ENCODE measurements at places on chromosomes 11 and 22.
A peak's percentile ranks its signal among the peaks of the same experiment; 100 is the strongest.

- DNase-seq = no peak
Measured at GRCh38 chr11:117879516-117880480, 3.3 kb upstream of the FXYD6 start.

GRCh38 chr11:86641537-86642261, 30.7 kb downstream of the ME3 start:
- DNase-seq = no peak

DNA sequence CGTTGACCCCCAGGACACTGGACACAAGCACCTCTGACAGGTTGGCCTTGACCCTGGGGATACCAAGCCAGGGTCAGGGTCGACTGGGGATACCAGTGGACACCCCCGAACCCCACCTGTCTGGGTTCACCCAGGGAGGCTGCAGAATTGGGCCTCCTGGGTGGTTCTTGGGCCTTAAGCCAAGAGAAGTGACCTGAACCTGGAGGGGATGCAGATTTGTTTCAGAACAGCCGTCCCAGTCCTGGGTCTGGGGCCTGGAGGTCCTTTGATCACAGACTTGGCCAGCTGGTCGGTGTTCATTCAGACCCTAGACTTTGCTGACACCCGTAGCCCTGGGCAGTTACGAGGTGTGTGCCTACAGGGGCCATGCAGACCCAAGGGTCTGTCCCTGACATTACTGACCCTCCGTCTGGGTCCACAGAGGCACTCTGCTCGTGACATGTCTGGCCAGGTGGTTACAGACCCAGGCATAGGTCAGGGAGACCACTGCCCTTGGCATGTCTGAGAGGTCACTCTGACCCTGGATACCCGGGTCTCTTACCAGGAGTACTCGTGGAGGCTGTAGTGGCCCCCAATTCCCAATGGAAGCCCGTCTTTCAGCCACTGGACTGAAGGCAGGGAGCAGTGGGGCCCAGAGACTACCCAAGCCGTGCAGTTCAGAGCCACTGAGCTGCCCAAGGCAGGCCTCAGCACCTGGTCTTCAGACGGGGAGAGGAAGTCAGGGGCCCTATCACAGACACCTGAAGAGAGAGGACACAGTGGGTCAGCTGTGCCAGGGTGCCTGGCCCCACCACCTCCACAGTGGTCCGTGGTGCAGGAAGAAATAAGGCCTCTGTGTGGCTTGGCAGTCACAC, 6.4 kb downstream of the SIGIRR start:
- no peak for DNase-seq

DNA sequence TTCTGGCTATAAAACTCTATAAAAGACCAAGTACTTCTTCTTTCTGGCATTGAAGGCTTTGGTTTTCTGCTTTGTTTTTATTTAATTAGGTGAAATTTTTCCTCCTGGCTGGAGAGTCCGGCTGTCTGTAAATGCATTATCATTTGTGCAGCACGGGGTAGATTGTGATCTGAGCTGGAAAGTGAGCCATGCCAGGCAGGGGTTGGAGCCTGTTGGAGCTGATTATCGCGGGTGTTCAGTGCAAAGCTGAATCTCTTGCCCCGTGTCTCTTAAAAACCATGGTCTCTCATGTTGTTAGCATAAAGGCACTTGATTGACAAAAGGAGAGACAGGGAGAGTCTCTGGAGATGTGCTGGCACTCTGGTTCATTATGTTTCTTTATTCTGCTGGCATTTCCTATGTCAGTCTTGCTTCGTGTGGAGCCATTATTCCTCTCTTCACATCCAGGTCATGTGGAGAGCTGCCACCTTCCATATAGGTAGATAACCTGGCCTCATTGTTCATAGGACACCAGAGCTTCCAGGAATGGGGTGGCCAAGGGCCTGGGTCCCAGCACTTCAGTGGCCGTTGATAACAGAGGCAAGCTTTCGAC, 75.2 kb downstream of the LDLRAD3 start:
- DNase-seq = no peak

DNA sequence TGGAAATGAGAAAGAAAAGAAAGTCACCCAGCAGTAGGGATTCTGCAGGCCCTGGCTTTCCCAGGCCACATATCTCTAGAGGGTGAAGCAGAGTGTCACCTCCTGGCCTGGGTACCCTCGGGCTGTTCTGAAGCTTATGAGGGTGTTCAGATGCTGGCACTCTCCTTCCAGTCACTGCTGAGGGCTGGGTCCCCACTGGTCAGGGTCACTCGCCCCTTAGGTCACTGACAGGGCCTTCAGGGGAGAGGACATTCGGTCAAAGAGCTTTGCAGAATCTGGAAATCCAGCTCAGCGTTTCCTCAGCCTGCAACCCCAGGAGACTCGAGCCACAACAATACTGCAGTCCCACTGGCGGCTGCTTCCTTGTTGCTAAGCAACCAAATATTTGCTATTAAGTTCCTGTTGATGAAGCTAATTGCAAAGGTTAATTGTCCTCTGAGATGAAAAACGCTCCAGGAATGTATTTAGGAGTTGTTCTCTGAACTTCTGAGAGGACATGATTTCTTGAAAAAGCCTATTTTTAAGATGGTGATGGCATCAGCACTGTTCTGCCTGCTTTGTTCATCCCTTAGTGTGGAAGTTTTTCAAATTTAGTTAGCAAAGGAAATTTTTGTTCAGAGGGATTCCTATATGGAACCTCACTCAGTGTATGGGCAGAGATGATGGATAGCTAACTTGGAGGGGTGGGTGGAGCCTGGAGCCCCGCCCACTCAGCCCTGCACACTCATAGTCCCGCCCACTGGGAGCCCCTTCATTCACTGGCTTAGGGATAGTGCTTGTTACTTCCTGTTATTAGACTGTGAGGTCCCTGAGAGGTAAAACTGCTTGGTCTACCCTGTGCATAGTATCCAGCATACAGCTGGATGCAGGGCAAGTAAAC, 109.2 kb downstream of the CSNK2A3 start:
- DNase-seq = peak; percentile 85

DNA sequence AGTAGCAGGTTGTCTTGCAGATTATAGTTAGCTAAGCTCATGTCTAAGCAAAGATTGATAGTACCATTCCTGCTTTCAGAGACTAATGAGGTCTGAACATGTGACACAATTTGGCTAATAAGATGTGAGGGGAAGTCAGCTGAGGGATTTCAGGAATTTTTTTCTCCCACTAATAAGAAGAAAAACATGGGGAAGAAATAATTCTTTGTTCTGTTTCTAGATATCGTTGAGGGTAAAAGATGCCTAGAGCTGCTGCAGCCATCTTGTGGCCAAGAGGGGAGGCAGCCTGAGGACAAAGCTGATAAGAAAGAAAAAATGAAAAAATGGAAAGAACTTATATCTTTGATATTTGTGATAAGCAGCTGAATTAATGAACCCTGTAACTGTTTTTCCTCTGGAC, 1334.4 kb downstream of the LRRC4C start:
- peak; percentile 10 for DNase-seq

GRCh38 chr11:22711071-22711770, 44.8 kb downstream of the GAS2 start:
- DNase-seq = no peak

- DNase-seq = no peak
Measured at GRCh38 chr11:115506954-115507675, 2.9 kb upstream of the CADM1 start.

DNA sequence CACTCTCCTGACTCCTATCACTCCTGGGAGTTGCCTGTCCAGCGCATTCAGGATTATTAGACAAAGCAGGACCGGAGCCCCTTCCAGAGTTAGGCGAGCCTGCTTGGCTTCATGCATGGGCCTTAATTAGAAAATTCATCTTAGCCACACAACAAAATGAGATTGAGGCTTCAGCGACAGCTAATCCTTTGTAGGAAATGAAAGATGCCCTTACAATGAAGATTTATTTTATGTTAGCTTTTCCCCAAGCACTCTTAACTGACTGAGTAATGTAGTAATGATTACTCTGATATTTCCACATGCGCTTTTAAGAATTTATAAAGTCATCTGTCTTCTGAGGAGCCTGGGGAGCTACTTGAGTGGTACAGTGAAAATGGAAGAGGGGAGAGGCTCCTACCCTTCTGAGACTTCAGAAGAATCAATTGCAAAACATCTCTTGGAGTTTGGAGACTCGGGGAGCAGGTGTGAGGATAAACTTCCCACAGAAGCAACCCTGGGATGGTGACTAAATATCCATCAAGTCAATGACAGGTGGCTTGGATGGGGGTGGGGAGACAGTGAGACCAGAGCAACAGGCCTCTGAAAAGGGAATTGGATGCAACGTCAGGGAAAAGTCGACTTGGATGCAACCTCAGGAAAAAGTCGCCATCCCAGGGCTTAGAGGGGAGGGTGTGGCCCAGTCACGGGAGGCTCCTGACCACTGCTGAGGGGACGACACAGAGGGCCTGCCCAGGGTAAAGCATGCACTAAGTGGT, 434.5 kb upstream of the B3GAT1 start:
- no peak for DNase-seq

DNA sequence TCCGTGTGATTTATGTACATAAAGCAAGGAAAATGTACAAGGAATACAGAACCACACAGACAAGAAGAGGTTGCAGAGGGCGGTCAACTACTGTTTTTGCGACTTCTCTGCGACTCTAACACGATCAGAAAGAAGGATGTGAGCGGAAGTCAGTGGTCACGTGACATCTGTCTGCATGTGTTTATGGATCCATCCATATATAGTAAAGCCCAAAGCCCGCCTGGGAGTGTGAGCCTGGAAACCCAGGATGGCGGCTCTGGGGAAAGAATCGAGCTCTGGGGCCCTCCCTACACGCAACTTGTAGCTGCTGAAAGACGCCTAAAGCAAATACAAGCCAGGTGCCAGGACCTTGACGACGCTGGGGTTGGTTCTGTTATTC, 8.8 kb downstream of the OSBPL5 start:
- DNase-seq = no peak

- DNase-seq = no peak
Measured at GRCh38 chr11:8101421-8101820, 20.4 kb downstream of the TUB start.

DNA sequence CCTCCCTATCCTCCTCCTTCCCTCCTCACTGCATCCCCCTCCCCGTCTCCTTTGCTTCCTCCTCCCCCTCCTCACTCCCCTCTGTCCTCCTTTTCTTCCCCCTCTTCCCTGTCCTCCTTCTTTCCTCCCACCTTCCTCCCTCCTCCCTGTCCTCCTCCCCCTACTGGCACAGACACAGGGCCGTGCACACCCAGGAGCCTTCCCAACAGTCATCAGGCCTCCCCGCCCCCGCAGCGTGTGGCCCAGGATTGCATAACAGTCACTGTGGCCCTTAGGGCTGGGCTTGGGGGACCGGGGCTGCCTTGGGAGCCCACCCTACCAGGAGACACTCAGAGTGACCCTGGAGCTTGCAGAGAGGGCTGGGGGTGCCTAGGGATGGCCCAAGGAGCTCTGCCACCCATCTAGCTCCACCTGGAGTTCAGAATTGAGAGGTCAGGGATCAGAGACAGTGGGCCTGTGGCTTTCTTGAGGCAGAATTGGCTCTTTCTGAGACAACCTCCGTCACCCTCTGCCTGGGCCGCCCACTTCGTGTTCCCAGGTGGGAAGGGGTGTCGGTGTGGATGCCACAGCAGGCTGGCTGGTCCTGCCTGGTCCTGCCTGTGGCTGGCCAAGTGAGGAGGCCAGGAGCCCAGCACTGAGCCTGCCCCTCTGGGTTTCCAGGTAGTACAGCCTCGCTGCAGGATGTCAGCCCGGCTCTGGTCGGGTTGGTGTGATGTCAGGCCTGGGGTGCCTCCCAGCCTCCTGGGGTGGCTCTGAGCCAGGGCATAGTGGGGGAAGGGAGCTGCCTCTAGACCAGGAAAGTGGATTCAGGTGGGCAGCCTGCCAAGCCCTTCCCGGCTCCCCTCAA, 1.6 kb downstream of the SPI1 start:
- no peak for DNase-seq

- DNase-seq = no peak
Measured at GRCh38 chr11:59459916-59460315, 3.2 kb downstream of the OR4D6 start.

DNA sequence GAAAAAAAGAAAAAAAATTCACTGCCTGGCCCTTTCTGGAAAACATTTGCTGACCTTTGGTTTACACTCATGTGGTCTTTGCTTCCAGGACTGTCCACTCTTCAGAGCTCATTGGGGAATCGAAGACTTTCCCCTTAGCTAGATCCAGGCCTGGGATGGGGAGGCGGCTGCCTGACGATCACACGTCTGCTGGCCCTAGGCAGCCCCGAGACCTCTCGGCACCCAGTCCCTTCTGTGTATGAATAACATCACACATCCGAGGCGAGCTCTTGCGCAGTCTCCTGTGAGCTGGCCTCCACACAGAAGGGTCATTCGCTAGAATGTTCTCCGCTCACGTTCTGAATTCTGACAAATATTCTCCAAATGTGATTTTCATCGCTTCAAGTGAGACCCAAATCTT, 25.7 kb upstream of the GAL start:
- peak; percentile 7 for DNase-seq

- DNase-seq = no peak
Measured at GRCh38 chr11:77103319-77103718, 679 bp downstream of the OMP start.

GRCh38 chr11:57072640-57073039, 83.9 kb downstream of the OR5AK2 start:
- peak; percentile 86 for DNase-seq

- no peak for DNase-seq
Measured at GRCh38 chr11:85698195-85698594, 12.2 kb upstream of the CCDC89 start.

- no peak for DNase-seq
Measured at GRCh38 chr22:32339190-32340012, 18.3 kb upstream of the RFPL3 start.

DNA sequence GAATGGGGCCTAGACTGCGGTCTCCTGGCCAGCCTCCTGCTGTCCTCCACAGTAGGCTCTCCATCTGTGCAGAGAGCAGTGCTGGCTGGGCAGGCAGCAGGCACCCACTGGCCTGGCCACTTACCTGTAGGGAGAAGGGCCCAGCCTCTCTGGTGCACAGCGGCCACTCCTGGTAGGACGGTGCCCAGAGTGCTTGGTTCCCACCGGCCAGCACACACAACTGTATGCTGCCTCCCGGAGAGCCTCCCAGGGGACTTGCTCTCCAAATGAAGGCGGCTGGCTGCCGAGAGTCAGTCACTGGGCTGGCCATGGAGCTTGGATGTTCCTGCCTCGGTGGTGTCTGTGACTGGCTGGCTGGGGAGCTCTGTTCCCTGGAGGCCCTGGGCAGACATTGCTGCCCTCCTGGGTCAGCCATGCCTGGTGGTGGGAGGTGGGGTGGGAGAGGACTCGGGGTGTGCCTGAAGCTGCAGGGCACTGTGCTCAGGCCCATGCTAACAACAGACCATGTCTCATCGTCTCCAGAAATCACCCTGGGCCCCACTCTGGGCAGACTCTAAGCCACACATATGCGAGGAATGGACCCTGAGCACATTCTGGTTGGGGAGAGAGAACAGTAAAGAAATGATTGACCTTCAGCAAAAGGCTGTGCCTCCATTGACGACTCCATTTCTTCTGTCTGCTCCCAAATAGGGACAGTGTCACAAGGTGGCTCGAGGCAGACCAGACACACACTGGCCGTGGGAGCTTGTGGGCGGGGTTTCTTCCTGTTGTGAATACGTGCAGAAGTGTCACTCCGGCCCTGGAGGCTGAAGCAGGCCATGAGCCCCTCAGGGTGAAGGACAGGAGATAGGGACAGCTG, 350.8 kb downstream of the TBC1D22A start:
- no peak for DNase-seq

DNA sequence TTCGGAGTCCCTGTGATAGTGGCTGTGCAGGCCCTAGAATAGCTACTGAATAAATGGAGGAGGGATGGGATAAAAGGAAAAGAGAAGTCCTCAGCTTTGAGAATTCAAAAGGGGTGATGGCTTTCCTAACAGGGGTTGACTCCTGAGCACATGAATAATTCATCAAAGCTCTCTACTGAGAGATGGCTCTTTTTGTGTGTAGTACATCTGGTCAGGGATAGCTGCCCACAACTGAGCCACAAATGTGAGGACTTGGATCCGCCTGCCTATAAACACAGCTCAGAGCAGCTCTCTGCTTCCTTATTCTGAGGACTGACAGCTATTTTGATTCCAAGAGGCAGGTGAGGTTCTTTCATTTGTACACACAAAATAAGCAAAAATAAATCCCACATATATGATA, 82.3 kb downstream of the USP35 start:
- no peak for DNase-seq

Measured in mesenchymal stem cell (in vitro differentiated cells and primary cell).